ENCODE measurements at places on chromosomes 4 and X. TPM values are rescaled to one million over a fixed set of nuclear protein-coding genes. Genes with fewer than 3 reads are reported as not detected.

CENPI gene
- total RNA-seq = 2.8 TPM

TMSB15A gene
- total RNA-seq = 0.85 TPM

GRID2 gene
- total RNA-seq = not detected

WDFY3 gene
- 43.0 TPM for total RNA-seq

DDIT4L gene
- 5.9 TPM for total RNA-seq

Data from smooth muscle cell of bladder (primary cell).